Activated CD8-positive, alpha-beta memory T cell treated with anti-CD3 and anti-CD28 coated beads, Interleukin-2, amount 50 U/mL, for 48 hours (primary cell): ENCODE measurements at places on chromosomes 1 and 21.

DNA sequence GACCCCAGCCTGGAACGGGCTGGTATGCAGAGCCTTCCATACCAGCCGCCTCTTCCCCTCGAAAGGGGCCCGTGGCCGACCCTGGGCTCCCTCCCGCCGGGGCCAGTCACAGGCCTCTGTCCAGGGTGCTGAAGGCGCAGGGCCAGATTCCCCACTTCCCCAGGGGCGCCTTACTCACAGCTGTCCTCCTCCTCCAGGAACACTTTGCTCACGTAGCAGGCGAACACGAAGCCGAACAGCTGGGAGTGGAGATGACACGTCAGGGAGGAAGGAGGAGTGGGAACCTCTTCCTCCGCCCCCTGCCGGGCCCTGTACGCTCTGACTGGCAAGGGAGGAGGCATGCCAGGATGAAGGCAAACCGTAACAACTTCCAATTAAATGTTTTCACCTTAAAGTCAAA lies 57.3 kb downstream of the NKAIN1 start:
- peak; percentile 83 for DNase-seq

- DNase-seq: peak; percentile 67
These were observed 8.3 kb downstream of the IL24 start for GRCh38 chr1:206905295-206906164.

DNA sequence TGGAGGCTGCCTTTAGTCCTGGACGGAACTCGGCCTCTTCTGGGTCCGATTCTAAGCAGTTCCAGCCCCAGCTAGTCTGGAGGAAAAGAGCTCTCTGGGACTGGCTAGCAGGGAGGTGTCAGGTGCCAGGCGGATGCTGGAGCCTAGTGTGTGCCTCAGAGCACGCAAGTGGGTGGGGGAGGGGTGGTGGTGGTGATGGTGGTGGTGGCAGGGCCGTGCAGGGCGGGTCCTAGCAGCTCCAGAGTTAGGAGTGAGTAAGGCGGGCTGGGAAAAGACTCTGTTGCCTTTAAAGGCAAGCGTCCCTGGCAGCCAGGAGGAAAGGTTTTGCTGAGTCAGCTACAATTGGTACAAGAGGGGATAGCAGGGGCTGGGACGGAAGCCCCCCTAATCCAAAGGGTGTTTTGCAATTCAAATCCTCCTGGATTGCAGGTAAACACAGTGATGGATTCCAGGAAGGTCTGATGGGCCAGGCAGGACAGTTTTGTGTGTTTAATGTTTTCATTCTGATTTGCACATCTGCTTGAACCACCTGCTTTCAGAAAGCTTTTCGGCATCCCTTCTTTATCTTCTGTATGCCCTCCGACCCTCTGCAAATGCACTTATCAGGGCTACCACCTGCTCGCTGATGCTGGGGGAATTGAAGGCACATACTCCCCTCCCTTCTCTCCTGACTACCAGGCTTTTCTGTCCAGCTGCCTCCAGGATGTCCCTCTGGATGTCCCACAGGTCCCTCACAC lies 4.1 kb upstream of the SLC2A1 start:
- no peak for DNase-seq

GRCh38 chr1:218775501-218776021 lies 398.1 kb upstream of the LYPLAL1 start:
- no peak for DNase-seq

DNA sequence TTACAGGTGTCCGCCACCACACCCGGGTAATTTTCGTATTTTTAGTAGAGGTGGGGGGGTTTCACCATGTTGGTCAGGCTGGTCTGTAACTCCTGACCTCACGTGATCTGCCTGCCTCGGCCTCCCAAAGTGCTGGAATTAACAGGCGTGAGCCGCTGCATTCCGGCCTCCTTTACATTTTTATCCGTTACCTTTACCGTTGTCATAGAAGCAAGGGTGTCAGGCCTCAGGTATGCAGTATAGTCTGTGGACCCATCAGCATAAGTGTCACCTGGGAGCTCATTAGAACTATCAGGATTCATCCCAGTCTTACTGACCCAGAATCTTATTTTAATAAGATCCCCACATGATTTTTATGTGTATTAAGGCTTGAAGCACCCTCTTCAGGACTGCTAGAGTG lies 5.4 kb downstream of the CDC42 start:
- peak; percentile 39 for DNase-seq

DNA sequence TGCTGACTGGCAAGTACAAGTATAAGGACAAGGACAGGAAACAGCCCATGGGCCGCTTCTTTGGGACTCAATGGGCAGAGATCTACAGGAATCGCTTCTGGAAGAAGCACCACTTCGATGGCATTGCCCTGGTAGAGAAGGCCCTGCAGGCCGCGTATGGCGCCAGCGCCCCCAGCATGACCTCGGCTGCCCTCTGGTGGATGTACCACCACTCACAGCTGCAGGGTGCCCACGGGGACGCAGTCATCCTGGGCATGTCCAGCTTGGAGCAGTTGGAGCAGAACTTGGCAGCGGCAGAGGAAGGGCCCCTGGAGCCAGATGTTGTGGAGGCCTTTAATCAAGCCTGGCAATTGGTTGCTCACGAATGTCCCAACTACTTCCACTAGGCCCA lies 32.0 kb downstream of the SLC16A1 start:
- no peak for DNase-seq

DNA sequence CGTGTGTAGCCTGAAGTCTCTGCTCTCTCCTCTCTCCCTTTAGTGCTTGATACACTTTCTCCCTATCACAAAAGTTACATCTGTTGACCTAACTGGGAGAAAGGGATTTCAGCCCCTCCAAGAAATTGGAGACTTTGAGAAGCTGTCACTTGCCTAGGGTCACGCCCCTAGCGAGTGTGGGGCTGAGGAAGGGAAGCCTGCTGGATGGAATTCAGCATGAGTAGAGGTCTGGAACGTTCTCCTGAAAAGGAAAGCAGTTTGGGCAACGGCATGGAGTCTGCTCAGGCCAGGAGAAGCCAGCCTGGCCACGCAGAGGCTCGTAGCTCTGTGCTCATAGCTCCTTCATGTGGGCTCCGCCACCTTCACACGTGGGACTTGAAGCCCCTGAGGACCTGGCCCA lies 22.4 kb downstream of the COL16A1 start:
- no peak for DNase-seq

- no peak for DNase-seq
These were observed 10.0 kb upstream of the TRIM62 start for GRCh38 chr1:33191731-33192275.

DNA sequence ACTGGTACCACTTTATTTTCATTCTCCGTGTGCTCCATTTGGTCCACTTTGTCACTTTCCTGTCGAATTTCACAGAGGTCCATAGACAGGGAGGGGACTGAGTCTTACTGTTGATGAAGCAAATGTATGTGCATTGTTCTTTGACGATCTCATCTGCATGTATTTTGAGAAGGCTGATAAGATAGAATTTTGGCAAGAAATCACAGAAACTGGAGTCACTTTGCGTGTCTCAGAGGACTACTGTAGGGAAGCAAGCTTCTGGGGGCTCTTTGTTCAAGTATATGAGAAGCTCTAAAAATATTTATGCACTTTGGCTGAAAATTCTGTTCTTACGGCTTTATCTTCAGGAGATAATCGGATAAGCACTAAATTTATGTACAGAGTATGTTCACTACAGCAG lies 78.1 kb downstream of the PCBP3 start:
- DNase-seq: no peak

GRCh38 chr21:32131960-32132359 lies 146.9 kb downstream of the MIS18A start:
- DNase-seq: no peak

- no peak for DNase-seq
These were observed 64.5 kb upstream of the GOLT1A start for GRCh38 chr1:204278251-204278650.

DNA sequence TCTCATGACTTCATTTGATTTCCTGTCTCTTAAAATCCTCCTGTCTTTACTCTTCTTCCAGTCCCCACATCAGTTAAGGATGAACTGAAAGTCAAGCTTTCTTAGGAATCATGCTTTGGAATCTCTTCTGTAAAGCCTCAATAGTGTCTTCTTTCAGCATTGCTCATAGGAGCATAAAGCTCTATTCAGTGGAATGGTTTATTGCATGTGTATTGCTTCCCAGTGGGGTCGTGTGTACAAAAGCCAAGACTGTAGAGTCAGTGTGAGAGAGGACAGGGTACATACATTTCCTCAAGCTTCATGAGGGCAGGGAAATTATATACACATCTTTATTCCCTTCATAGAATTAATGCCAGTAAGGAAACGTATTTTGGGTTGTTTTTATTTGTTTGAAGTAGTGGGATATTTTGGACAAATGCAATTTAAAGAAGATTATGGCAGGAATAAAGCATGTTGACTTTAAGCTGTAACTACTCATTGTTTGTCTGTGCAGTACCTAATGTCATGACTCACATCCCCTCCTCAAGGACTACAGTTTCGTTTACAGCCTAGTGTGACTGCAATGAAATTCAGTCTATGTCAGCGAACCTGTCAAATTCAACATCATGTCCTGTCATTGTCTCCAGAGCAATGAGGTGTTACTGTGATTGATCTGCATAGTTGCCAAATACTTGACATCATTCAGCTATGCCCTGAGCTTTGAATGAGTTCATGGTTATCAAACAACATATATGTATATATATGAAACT lies 2164.2 kb downstream of the NCAM2 start:
- DNase-seq: no peak

DNA sequence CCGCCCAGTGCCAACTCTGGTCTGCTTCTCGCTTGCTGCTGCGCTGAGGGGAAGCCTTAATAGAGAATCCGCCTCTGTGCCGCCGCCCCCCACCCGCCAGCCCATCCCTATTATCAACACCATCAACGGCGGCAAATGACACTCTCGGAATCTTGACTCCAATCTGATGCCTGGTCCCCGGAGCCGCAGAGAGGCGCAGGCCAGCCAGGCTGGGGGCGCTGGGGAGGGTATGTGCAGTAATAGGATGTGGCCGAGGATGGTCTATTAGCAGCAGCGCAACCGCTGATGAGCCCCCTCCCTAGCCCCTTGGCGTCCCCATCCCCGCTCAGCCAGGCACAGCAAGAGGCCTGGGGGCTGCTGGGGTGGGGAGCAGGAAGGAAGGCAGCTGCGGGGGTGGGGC lies 15.1 kb upstream of the DMBX1 start:
- DNase-seq: no peak
